ENCODE measurements at places on chromosomes 4 and X. TPM values are rescaled to one million over a fixed set of nuclear protein-coding genes. Genes with fewer than 3 reads are reported as not detected.

- no peak for DNase-seq
Observed at GRCh38 chrX:17738737-17739535, 1.6 kb downstream of the SCML1 start.

DNA sequence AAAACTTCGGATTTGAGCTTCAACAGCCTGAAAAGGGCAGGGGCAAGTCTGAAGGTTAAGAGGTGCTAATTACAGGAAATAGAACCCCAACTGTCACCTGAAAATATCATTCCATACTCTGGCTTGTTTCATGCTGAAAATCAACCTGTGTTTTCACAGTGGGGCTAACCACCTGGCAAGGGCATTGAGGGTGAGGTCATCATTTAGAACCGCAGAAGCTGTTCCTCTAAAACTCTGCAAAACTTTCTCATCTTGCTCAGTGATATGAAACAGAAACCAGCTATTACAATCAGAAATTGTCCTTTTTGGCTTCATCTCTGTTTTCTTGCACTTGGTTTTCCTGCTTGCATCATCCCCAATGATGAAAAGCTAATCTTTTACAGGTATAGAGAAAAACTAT lies 247.6 kb downstream of the DCLK2 start:
- DNase-seq = no peak

GRCh38 chr4:182141061-182141460 lies 102.1 kb upstream of the TENM3 start:
- no peak for DNase-seq

GRCh38 chr4:122003335-122003734 lies 51.5 kb upstream of the TRPC3 start:
- DNase-seq = peak; percentile 87

GRCh38 chr4:159279084-159279483 lies 176.2 kb downstream of the RAPGEF2 start:
- no peak for DNase-seq

GRCh38 chr4:17981063-17981462 lies 40.5 kb downstream of the LCORL start:
- DNase-seq = no peak

GRCh38 chrX:3184176-3184930 lies 143.1 kb downstream of the ARSF start:
- DNase-seq = no peak

DNA sequence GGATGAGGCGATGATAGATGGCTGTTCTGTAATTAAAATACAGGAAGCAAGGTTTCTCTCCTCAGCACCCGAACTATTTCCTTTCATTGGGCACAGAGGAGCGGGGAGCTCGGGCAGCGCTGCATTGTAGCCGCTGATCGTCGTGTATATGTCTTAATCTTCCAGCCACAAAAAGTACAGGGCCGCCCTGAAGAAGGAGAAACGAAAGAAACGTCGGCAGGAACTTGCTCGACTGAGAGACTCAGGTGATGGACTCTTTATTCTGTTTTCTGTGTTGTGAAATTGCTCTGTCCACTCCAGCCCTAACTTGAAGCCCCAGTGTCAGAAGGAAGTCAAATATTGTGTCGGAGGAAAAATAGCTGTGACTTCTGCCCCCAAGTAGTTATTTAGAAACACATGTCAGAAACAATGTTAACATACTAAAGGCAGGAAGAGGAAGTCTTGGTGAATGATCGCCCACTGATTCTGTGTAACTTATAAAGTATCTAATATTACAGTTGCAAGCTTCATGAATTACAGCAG lies 546 bp downstream of the ZRSR2 start:
- DNase-seq = no peak

DNA sequence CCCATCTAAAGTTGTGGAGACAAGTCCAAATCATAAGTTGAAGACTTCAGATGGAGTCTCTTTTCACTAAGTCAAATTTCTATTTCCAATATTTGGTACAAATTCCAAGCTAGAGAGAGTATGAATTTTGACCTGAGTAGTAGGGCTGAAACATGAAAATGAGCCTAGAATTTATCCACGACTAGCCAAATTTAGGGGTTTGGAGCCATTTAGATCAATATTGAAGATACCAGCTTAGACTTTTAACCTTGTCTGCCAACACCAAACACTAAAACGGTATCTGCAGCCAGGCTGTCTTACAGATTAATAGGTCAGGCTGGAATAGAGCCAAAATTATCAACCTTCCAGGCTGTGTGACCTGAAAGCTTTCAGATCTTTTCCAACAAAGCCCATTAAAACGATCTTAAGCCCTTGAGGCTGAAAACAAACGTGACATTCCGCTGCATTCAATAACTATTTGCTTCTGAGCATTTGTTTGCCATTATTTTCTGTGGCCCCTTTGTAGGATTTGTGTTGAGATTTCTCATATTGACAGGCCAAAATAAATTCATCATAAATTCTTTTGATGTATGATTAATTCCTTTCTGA lies 268.7 kb upstream of the DKK2 start:
- no peak for DNase-seq

GRCh38 chrX:1476682-1477081 lies 24.0 kb upstream of the ASMTL start:
- DNase-seq = no peak

GRCh38 chr4:41678086-41678816 lies 70.3 kb downstream of the PHOX2B start:
- DNase-seq = no peak

- DNase-seq = no peak
Observed at GRCh38 chr4:183875251-183875825, 29.8 kb upstream of the STOX2 start.

GRCh38 chr4:102356562-102357202 lies 11.4 kb upstream of the SLC39A8 start:
- DNase-seq = no peak

DNA sequence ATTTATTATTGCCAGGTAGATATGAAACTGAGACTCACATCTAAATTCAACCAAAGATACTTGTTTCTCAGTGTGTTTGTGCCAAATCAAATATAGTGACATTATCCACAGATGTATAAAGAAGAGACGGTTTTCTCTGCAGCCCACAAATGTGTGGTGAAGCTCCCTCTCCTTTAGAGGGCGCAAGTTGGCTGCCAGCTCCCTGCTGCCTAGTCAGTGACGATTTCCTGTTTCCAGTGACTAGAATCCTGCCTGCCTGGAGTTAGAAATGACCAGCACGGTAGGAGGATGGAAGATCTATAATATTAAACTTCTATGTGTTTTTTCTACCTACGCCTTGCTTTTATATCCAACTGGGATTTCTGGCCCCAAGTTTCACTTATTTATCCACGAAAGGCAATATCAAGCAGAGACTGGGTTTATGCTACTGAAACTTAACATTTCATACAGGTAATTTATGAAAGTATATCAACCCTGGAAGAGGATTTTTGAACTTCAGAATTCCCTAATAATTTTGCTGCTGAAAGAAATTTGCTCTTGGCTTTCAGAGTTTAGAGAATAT lies 1793.7 kb upstream of the TENM3 start:
- peak; percentile 37 for DNase-seq

GRCh38 chr4:71293705-71294104 lies 45.1 kb upstream of the SLC4A4 start:
- DNase-seq = no peak

GRCh38 chrX:111244235-111244750 lies 26.0 kb downstream of the CAPN6 start:
- no peak for DNase-seq

- DNase-seq = no peak
Observed at GRCh38 chr4:27198971-27199370, 338.3 kb downstream of the STIM2 start.

DNA sequence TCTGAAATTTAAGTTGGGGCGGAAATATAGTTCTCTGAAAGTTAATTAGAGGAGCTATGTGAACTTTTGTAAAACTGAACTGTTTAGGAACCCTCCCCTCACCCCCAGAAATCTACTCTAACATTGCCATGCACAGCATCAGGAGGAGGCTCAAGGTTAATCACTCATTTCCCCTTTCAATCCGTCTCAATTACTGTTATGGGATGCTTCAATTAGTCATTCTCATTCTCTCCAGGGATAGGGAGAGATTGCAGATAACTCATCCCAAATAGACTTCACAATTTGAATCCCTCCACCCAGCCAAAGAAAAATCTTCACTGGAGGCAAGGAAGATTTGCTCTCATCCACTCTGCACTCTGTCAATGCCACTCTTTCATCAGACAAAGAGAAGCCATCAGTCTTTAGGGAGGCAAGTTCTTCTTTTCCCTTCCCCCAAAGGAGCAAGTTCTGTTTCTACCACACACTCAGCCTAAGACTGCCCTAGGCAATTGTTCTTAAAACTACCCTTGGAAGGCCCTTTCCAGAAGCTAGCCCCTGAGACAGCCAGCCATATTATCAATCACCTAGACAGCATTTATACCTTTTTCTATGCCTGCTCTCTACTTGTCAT lies 140.4 kb downstream of the SLC10A7 start:
- no peak for DNase-seq

- DNase-seq = no peak
Observed at GRCh38 chr4:170137927-170138326, 48.2 kb upstream of the AADAT start.

DNA sequence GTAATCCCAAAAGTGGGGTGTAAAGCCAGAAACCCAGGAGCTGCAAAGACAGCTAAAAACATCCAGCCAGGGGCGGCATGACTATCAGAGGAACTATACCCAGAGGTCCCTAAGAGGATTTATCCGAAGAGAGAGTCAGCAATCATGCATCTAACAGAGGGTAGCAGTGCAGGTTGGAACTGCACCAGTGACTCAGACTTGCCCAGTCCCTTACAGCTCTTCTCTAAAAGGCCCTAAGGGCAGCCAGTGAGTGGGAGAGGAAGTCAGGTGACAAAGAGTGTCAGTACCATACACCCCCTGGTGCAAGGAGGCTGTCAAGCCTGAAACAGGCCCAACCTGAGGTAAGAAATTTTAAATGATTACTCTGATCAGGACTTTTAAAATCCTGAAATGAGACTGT lies 88.1 kb downstream of the CAMK2D start:
- peak; percentile 39 for DNase-seq

GRCh38 chr4:82583897-82584587 lies 22.3 kb upstream of the TMEM150C start:
- no peak for DNase-seq

- no peak for DNase-seq
Observed at GRCh38 chrX:100939333-100939732, 10.6 kb upstream of the XKRX start.

DNA sequence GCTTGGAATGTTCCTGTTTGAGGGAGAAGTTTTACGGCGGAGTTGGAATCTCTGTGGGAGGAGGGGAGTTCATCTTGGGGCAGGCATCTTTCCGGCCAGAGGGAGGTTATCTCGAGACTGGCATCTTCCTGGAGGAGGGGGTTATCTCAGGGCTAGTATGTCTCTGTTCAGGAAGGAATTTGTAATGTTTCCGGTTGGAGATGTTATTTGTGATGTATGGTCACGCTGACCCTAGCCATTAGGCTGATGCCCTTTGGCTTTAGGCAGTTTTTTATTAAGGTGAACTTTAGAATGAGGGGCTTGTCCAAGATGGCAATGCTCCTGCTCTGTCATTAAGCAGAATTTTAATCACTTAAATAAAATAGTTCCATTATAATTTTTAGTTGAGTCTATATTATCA lies 449.7 kb downstream of the PCDH10 start:
- no peak for DNase-seq

DNA sequence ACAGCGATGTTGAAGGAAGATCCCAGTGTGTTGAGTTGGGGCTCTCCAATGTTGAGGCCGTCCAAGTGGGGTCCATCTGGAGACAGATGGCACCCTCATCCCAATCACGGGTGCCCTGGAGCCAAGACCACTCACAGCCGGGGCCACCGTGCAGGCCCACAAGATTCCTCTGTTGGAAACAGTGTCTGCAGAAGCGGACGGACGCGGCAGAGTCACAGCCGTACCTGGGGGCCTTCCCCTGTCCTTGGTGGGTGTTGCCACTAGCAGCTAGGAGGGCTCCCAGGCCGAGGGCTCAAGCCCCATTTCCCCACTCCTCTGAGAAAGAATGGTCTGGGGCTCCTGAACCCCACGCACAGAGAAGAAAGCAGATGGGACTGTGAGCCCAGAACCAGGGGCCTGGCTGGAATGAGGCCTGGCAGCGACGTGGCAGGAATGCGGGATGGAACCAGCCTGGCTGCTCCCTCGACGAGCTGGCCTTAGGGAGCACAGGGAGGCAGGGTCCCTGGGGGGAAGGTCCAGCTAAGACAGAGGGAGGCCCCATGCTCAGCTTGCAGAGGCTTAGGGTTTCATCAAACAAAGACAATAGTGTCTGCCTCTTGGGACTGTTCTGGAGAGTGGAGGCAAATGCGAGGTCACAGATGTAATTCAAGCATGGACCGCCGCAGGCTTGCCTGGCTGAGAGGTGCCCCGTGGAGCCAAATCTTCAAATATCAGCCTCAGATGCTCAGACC lies 228.9 kb downstream of the AFAP1 start:
- DNase-seq = no peak

GRCh38 chr4:155618183-155618838 lies 48.3 kb upstream of the GUCY1A1 start:
- DNase-seq = no peak

DNA sequence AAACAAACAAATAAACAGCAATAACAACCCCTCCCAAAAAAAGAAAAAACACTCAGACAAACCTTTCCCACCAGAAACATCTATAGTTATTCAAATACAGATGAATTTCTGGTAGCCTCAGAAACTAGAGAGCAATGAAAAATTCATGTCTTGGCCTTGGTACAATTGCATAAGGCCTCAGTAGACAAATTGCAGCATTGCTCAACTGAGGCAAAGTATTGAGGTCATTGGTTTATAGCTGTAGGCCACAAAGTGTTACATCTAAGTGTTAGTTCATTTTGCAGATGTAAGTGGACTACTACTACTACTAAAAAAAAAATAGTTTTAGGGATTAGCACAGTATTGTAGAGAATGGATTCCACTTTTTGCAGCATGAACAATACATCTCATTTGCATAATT lies 2268.3 kb downstream of the ARAP2 start:
- DNase-seq = no peak

DSPP gene
- not detected for total RNA-seq

FHIP1A gene
- total RNA-seq = 18.9 TPM

EDNRA gene
- total RNA-seq = 0.58 TPM

FAM200B gene
- total RNA-seq = 16.6 TPM

TBC1D8B gene
- 7.4 TPM for total RNA-seq

F9 gene
- total RNA-seq = not detected

CAPN6 gene
- 5.2 TPM for total RNA-seq

IBSP gene
- total RNA-seq = not detected

HSFX2 gene
- total RNA-seq = not detected

KCND1 gene
- 0.88 TPM for total RNA-seq

IL2 gene
- not detected for total RNA-seq

CT47A1 gene
- total RNA-seq = not detected

ATP8A1 gene
- total RNA-seq = 9.3 TPM

MAGEB17 gene
- not detected for total RNA-seq

TMEM31 gene
- not detected for total RNA-seq

NUDT6 gene
- 5.7 TPM for total RNA-seq

RRH gene
- 0.37 TPM for total RNA-seq

Data from Caco-2 (cell line).